RPMI7951 (cell line): ENCODE measurements at places on chromosomes 3 and 15.

DNA sequence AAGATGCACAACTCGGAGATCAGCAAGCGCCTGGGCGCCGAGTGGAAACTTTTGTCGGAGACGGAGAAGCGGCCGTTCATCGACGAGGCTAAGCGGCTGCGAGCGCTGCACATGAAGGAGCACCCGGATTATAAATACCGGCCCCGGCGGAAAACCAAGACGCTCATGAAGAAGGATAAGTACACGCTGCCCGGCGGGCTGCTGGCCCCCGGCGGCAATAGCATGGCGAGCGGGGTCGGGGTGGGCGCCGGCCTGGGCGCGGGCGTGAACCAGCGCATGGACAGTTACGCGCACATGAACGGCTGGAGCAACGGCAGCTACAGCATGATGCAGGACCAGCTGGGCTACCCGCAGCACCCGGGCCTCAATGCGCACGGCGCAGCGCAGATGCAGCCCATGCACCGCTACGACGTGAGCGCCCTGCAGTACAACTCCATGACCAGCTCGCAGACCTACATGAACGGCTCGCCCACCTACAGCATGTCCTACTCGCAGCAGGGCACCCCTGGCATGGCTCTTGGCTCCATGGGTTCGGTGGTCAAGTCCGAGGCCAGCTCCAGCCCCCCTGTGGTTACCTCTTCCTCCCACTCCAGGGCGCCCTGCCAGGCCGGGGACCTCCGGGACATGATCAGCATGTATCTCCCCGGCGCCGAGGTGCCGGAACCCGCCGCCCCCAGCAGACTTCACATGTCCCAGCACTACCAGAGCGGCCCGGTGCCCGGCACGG, 991 bp downstream of the SOX2 start:
- peak; percentile 5 for DNase-seq

DNA sequence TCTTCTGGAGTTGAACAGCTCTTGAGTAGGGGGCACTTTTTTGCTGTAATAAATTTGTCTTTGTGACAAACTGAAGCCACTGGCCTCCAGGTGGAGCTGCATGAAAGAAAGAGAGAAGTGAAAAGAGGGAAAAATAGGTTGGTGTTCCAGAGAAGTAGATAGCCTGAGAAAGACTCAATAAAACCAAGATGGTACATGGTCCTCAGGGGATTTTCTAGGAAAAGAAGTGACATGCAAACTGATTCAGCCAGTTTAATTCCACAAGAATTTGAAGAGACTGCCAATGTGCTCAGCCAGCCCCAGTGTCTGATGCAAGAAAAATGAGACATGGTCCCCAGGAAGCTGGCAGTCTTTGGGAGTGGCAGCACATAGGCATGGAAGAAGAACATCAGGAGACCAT, 152.7 kb downstream of the CD47 start:
- peak; percentile 57 for DNase-seq

GRCh38 chr15:22989576-22990477, 9.7 kb upstream of the CYFIP1 start:
- peak; percentile 41 for DNase-seq

DNA sequence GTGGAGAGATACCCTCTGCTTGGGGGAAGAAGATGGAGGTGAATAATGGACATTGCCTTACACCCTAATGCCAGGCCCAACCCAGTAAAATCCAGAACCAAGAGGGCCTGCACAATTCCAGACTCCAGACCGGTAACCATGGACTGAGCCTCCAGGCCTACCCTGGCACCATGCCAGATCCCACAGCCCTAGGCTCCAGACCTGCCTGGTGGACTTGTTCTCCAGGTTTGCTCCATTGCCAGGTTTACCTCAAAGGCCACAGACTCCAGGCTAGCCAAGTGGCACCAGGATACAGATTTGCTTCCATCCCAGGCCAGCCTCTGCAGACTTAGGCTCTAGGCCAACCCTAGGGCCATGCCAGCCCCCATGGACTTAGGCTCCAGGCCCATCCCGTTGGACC, 14.0 kb downstream of the PLCH1 start:
- DNase-seq = no peak

GRCh38 chr15:39584662-39585388, 3.9 kb downstream of the THBS1 start:
- DNase-seq = no peak

DNA sequence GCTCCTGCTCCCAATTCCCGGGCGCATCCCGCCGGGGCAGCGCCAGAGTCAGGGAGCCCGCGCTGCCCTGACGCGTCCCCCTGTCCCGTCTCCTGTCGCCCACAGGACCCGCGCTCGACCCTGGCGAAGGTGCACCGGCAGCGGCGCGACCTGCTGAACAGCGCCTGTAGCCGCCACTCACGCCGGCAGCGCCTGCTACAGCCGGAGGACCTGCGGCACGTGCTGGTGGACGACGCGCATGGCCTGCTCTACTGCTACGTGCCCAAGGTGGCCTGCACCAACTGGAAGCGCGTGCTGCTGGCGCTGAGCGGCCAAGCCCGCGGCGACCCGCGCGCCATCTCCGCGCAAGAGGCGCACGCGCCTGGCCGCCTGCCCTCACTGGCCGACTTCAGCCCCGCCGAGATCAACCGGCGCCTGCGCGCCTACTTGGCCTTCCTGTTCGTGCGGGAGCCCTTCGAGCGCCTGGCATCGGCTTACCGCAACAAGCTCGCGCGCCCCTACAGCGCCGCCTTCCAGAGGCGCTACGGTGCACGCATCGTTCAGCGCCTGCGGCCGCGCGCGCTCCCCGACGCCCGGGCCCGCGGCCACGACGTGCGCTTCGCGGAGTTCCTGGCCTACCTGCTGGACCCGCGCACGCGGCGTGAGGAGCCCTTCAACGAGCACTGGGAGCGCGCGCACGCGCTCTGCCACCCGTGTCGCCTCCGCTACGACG, 16.9 kb downstream of the C3orf22 start:
- DNase-seq = no peak

- DNase-seq = peak; percentile 43
These were observed 28.9 kb downstream of the GRAMD1C start for GRCh38 chr3:113867506-113867905.

DNA sequence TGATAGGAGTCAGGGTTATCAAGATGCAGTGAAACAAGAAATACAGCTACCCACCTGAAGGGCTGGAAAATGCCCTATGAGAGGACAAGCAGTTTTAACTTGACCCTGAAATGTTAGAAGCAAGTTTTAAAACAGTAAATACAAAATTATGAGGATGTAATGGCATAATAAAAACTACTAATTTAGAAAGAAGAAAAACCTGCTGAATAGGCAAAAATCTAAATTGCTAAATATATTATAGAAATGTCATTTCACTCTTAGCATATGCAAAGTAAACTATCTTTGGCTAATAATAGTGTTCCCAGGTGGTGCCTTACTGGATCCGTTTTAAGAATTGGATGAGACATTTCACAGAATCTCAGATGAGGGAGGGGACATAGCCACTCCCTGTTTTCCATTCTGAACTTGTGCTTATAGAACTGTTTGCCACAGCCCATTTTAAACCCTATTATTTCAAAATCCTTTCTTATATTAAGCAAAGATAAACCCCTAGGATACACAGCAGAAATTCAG, 294.6 kb downstream of the LSAMP start:
- no peak for DNase-seq

DNA sequence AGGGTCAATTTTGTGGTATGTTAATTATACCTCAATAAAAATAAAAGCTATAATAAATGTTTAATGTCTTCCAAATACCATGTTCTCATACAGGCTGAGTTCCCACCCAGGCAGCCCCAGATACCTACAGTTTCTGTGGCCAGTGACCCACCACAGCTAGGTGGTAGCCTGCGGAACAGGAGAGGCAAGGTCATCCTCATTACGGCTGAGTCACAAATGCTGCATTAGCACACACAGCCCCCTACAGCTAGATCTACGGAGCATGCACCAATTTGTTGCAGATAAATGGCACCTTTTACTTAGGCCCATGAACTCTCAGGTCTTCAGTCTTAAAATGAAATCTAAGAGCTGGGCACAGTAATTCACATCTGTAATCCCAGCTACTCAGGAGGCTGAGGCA, 5.1 kb downstream of the SPATA12 start:
- no peak for DNase-seq

GRCh38 chr3:132405188-132405587, 12.1 kb upstream of the DNAJC13 start:
- no peak for DNase-seq

GRCh38 chr3:185639632-185640206, 53.6 kb downstream of the SENP2 start:
- no peak for DNase-seq

GRCh38 chr3:123068601-123069381, 2.0 kb downstream of the PDIA5 start:
- no peak for DNase-seq

GRCh38 chr15:59115047-59115446, 10.1 kb downstream of the CCNB2 start:
- no peak for DNase-seq

DNA sequence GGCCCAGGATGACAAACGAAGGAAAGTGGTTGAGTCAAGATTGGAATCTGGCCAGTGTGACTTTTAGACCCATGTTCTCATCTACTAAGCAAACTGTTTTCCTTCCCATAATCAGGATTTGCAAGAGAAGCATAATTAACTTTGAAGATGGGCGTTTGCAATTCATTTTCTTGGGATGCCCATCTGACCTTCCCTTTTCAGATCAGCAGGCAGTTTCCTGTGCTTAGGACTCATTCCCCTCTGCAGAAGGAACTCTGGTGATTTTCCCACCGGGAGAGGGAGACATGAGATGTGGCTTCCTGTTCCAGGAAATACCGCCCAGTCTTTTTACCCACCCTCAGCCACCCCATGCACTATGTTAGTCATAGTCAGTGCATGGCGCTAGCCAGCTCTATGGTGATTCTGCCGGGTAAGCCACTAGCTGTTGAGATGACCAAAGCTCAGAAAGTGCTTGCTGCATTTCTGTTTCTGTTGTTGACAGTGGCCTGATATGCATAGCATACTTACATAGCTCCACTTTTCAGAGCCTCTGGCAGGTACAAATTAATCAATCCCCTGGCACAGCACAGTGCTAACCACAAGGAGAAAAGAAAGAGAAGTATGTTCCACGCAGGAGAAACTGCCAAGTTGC, 129.4 kb downstream of the VGLL4 start:
- DNase-seq = peak; percentile 95

DNA sequence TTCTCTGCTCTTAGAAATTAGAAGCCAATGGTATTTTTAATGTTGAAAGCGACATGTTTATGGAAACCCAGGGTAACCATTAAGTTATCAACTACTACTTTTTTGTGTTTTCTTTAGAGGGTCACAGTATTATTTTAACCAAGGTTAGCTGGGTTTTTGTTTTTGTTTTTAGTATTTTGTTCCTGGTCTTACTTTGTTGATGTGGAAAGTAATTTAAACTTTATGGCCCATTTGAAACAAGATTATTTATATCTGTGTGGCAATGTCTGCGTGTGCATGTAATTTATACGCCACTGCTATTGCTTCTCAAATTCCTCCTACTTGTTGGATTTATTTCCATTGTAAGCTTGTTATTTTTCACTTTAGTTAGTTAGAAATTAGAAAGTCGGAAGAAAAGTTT, 722.1 kb upstream of the NR2F2 start:
- DNase-seq = no peak

- DNase-seq = no peak
These were observed 86.2 kb upstream of the OCA2 start for GRCh38 chr15:28185148-28185895.

DNA sequence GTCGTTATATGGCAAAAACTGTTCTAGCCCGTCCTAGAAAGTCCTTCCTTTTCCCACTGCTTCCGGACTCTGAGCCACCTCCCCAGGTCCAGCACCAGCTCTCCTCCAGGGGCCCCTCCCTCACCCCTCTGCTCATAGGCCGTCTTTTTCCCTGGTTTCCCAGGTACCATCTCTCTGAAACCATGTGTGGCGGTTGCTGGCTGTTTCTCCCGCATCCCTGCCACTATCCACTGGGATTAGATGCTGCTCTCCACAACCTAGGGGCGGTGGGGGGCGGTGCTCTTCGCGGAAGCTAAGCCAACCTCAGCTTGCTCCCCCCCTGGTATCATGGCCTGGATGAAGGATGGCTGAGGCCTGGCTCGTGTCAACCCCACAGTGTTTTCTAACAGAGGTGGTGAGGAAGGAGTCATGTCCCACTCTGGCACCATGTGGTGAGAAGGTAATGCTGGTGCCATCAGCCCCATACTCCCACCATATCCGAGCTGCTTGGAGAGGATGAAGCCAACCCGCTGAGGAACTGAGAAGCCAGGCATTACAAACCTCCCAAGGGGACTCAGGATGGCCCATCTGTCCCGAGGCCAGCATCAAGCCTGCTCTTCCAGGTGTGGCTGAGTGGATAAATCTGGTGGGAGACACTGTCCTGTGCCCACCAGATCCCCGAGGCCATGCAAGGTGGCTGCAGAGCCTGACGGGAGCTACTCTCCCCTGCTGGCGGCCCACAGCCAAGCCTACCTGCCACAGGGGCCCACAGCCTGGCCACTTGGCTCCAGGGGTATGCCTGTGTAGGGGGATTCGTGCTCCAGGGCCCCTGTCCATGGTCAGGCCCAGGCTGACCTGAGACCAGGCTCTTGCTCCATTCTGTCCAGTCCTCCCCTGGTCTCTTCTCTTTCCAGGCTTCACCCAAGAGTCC, 27.9 kb upstream of the SLC41A3 start:
- DNase-seq = no peak

GRCh38 chr3:21665444-21666100, 85.4 kb downstream of the ZNF385D start:
- no peak for DNase-seq

DNA sequence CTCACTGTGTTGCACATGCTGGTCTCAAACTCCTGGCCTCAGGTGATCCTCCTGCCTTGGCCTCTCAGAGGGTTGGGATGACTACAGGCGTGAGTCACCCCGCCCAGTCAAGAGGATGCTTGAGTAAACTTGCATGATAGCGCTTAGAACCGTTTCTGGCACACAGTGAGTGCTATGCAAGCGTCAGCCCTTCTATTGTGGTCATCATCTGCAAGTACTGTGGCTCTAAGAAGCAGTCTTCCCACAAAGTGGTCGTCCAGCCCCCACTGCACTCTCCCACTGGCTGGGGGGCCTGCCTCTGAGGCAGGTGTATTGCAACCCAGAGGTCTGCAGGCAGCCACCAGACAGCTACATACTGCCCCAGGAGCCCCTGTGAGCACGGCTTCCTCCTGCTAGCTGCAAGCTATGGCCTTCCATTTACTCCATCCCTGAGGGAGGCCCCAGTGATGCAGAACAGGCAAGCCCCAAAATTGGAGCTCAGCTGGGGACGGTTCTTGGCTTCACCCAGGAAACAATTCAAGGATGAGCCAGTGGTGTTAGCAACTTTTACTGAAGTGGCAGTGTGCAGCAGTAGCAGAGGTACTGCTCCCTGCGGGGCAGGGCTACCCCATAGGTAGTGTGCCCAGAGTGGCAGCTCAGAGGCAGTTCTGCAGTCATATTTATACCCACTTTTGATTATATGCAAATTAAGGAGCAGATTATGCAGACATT, 95.4 kb downstream of the LSM3 start:
- peak; percentile 33 for DNase-seq
